IPS DF 6.9 (cell line): ENCODE measurements at places on chromosomes 13 and 19.

- no peak for DNase-seq
Observed at GRCh38 chr19:7902796-7903243, 857 bp upstream of the MAP2K7 start.

- no peak for DNase-seq
Observed at GRCh38 chr13:29581666-29582065, 13.8 kb downstream of the SLC7A1 start.

DNA sequence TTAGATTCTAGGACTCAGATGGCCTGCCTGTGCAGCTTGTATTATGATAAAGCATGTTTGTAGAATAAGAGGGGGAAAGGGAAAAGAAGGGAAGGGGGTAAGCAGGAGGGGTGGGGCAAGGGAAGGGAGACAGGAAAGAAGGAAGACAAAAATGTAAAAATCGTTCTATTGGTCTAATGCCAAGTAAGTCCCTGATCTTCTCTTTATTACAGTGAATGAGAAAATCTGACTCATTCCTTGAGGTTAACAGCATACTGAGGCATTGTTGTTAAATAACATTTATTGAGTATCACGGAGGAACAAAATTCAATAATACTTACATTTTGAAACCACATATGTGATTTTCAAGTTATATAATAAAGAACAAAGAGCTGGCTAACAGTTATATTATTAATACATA, 1534.7 kb downstream of the OLFM4 start:
- DNase-seq: no peak

DNA sequence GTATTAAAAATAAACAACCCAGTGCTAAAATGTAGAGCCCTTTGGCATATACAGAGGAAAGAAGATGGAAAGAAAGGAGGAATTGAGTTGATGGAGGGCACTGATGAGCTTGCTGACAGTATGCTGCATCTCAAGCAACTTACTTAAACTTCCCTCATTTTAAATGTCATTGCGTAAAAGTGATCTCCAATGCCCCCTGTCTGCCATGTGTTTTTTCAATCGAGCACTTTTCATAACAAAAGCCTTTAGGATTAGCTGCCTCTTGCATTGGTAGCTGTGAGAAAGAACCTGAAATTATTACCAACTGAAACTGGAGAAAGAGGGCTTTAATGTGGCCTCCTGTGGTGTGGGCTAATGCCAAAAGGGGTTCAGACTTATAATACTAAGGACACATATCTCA, 541.6 kb downstream of the SUCLA2 start:
- no peak for DNase-seq

- DNase-seq: no peak
Observed at GRCh38 chr19:10271543-10272086, 695 bp downstream of the ICAM1 start.

GRCh38 chr13:45238945-45239795, 38.3 kb upstream of the KCTD4 start:
- no peak for DNase-seq

DNA sequence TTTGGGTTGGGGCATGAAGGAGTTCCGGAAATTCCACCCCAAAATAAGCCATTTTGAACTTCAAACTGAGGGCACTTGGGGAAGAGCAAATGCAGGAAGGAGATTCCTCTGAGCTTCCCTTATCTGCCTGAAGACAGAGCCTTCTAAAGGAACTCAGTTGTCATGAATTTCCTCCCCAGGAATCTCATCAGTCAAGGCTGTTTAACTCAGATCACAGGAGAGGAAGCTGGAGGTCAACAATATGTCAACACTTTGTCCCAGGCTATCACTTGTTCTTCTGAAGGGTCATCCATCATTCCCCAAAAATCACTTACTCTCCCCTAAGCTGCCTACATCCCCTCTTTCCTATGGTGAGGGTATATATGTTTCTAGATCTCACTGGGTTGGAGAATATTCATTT, 26.0 kb upstream of the CHST8 start:
- DNase-seq: no peak

DNA sequence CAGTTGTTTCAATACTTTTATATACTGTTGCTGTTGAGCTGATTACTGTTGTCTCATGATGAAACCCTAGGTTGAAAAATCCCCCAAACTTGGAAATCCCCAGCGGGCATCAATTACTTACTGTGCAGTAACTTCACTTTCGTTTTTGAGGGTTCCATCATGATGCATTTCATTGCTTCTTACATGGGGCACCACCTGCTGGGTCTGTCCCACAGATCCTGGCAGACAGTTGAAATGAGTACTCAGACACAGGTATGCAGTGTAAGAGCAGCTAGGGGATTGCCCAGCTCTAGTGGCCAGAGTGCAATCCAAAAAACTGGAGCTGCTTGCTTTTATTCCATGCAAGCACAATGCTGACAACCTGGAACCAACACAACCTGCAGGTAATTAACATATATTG, 132.5 kb upstream of the ZNF91 start:
- DNase-seq: no peak

DNA sequence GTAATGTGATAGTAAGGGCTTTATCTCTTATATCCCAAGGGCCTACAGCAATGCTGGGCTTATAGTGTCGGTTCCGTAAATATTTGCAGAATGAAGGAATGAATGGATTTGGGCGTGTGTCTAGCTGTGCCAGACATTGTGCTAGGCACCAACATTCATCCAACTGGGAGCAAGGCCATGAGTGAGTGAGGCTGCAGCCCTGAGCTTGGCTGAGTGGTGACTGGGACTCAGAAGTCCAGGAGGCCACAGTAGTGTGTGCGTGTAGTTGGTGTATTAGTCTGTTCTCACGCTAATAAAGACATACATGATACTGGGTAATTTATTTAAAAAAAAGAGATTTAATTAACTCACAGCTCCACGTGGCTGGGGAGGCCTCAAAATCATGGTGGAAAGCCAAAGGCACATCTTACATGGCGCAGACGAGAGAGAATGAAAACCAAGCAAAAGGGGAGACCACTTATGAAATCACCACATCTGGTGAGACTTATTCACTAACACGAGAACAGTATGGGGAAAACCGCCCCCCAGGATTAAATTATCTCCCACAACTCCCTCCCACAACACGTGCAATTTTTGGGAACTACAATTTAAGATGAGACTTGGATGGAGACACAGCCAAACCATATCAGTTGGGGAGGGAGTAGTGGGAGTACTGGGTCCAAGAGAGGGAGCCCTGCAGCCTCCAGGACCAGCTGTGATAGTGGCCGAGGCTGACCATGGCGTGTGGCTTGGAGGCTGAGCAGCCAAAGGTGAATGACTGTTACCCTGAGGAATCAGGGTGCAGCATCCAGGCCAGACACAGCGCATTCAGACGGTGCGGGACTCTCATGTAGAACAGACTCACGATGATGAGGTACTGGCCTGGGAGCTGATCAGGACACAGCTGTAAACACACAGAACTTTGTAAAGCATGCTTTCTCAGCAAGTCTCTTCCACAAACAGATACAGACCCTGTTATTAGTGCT, 104.6 kb downstream of the TEX26 start:
- DNase-seq: no peak

- no peak for DNase-seq
Observed at GRCh38 chr19:519449-519865, 12.1 kb upstream of the CDC34 start.

DNA sequence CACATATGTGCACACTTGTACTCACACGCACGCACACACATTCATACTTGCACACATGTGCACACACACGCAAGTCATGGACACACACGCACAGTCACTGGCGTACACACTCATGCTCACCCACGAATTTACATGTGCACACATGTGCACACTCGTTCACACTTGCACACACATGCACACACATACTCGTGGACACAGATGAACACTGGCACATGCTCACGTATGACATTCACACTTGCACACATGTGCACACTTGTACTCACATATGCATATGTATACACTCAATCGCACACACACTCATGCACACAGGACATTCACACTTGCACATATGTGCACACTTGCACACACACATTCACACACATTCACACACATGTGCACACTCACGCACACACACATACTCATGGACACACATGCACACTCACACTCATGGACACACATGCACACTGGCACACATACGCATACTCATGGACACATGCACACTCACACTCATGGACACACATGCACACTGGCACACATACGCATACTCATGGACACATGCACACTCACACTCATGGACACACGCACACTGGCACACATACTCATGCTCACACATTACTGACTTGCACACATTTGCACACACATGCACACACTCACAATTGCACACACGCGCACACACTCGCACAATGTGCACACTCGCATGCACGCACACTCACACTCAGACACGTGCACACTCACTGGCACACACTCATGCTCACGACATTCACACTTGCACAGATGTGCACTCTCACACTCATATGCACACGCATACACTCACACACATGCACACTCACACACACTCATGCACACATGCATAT, 9.5 kb downstream of the SBK2 start:
- DNase-seq: no peak

DNA sequence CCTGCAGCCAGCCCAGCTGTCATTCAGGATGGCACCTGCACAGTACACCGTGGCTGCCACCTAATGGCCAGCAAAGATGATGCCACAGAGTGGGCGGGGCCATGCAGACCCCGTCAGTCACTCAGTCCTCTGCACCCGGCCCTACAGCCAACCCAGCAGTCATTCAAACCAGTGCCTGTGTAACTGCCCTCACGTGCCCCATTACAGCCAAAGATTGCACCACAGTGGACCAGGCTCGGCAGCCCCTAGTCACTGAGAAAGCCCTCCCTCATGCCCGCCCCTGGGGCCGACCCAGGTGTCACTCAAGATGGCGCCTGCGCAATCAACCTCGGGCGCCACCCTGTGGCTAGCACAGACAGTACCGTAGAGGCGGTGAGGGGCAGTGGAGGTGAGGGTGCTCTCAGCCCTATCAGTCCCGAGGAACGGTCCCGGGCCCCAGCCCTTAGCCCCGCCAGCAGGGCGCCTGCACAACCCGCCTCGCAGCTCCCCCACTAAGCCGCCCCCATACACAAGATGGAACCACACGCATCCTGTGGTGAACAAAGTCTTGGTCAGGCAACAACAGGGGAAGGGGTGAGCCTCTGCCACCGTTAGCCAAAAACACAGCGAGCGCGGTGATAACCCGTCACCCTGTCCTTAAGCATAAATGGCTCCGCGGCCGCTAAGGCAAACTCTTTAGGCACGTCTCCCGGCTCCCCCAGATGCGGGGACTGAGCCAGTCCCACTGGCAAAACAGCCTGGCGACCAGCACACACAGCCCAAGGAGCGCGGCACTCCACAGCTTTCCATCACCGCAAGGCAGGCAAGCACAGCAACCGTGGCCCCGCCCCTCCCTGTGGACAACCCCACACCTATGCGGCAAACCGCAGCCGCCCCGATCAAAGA, 2.3 kb downstream of the PEG3 start:
- DNase-seq: no peak

GRCh38 chr19:35317464-35318043, 11.4 kb upstream of the CD22 start:
- no peak for DNase-seq
